ENCODE measurements at places on chromosomes 1 and 21. TPM values are rescaled to one million over a fixed set of nuclear protein-coding genes. Genes with fewer than 3 reads are reported as not detected.

The VANGL2 gene
- total RNA-seq: 1.0 TPM

The F5 gene
- 0.05 TPM for total RNA-seq

The CD1D gene
- total RNA-seq: not detected

The RYR2 gene
- 0.02 TPM for total RNA-seq

The IFFO2 gene
- total RNA-seq: 16.2 TPM
